Pancreas (tissue), 10 donors: ENCODE measurements at places on chromosomes 1 and 21.

DNA sequence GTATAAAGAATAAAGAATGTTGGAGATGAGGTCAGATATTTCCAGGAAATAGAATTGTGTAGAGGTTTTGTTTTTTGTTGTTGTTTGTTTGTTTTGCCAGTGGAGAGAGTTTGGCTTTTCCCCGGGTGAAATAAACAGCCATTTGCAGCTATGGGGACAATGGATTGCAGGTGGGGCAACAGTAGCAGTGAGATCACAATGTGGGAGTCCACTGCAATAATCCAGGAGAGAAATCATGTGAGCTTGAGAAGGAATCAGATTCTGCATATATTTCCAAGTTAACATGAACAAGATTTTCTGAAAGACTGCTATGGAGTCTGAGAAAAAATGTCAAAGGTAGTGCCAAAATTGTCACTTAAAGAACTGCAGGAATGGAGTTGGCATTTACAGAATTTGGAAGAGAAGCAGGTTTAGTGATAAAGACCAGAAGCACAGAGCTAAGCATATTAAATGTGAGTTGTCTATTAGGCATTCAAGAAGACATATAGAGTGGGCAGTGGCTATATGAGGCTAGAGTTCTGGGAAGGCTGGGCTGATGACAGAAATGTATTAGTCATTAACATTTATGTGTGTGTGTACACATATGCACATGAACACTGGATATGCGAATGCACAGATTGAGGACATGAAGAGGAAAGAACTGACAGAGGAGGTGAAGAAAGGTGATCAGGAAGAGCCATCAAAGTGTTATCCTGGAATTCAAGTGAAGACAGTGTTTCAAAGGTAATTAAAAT lies 729.6 kb upstream of the PTBP2 start:
- DNase-seq = no peak

DNA sequence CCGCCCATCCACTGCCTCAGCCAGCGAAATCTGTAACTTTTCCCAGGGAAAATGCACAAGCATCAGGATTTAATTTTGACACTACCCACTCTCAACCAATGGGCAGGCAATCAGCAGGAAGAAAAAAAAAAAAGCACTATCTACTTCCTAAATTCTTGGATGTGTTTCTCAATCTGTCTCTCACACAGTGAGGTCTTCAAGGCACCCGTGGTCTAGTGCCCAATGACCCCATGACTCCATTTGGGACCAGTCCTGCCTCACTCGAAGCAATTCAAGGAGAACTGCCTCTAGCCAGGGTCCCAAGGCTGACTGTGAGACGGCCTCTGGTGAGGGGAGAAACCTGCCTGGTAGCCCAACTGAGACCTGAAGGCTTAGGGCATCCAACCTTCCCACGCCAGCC lies 35.9 kb downstream of the CSF1 start:
- DNase-seq = no peak

DNA sequence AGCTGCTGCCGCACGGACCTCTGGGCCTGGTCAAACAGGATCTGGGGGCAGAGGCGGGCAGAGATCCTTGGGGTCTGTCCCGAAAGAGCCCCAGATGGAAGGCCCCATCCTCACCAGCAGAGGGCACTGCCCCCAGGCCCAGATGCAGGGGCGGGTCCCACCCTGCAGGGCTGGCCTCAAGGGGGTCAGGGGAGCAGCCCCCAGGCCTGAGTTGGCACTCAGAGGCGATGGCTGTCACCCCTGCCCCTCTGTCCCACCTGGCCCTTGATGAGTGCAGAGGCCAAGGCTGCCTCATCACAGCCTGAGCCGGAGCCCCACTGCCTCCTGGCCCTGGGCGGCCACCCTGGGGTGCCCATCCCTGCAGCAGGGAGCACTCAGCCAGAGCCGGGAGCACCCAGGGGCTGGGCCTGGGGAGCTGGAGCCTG lies 5.7 kb downstream of the ACAP3 start:
- no peak for DNase-seq

- no peak for DNase-seq
These were observed 90.8 kb upstream of the RAB4A start for GRCh38 chr1:229180161-229180560.
